D341Med (cell line): ENCODE measurements at places on chromosomes 3 and 15.
A peak's percentile ranks its signal among the peaks of the same experiment; 100 is the strongest.

DNA sequence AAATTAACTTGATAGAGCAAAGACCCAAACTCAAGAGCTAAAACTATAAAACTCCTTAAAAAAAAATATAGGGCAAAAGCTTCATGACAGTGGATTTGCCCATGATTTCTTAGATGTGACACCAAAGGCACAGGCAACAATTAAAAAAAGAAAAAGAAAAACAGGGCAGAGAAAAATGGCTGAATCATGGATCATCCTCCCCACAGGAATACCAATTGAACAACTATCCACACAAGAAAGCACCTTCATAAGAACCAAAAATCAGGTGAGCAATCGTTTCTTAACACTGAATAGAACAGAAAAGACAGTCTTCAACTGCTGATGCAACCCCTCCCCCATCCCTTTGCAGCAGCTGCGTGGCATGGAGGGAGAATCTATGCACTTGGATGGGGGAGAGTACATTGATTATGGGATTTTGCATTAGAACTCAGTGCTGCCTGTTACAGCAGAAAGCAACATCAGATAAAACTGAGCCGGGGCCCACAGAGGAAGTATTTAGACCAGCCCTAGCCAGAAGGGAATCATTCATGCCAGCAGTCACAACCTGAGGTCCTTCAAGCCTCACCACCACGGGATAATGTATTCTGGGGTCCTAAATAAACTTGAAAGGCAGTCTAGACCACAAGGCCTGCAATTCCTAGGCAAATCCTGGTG lies 15.7 kb downstream of the C3orf33 start:
- DNase-seq: no peak

DNA sequence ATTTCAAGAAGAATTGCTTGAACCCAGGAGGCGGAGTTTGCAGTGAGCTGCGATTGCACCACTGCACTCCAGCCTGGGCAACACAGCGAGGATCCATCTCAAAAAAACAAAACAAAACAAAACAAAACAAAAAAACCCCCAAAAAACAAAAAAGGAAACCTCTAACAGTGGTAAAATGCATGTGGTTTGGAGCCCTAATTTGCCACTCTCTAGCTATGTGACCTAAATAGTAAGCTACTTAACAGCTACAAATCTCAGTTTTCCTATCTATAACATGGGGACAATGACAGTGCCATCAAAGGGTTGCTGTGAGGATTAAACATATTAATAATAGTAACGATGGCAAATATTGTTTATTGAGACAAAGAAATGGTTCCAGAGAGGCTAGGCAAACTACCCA lies 119.4 kb upstream of the LMOD3 start:
- DNase-seq: no peak

GRCh38 chr3:10574101-10574620 lies 68.8 kb upstream of the ATP2B2 start:
- no peak for DNase-seq

GRCh38 chr15:51403072-51403878 lies 61.8 kb downstream of the GLDN start:
- peak; percentile 47 for DNase-seq

- peak; percentile 88 for DNase-seq
These were observed 37.7 kb upstream of the LCTL start for GRCh38 chr15:66603301-66604179.

DNA sequence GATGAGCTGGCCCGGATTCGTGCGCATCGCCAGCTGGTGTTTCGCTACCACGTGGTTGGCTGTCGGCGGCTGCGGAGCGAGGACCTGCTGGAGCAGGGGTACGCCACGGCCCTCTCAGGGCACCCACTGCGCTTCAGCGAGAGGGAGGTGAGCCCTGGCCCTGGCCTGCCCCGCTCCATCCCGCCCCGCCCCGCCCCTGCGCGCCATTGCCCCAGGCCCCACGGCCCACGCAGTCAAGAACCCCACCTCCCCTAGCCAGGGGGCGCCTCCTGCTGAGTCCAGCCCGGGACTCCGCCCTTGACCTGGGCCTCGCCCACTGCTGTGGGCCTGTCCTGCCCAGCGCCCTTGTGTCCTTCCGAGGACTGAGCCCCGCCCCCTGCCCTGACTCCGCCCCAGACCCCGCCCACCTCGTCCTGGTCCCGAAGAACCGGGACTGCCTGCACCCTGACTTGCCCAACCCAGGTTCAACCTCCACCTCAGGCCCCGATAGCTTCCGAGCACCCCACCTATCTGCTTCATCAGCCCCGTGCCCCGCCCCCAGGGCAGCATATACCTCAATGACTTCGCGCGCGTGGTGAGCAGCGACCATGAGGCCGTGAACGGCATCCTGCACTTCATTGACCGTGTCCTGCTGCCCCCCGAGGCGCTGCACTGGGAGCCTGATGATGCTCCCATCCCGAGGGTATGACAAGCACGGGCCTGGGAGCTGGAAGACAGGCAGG lies 14.8 kb downstream of the NT5DC2 start:
- DNase-seq: no peak

GRCh38 chr3:182837855-182838454 lies 44.7 kb downstream of the ATP11B start:
- DNase-seq: no peak

GRCh38 chr3:18024715-18025114 lies 282.3 kb upstream of the TBC1D5 start:
- no peak for DNase-seq

- no peak for DNase-seq
These were observed 73.5 kb downstream of the ATP10A start for GRCh38 chr15:25789616-25789999.

- peak; percentile 45 for DNase-seq
These were observed 20.2 kb upstream of the BTLA start for GRCh38 chr3:112519424-112520001.

GRCh38 chr3:129663045-129663446 lies 56.6 kb upstream of the PLXND1 start:
- no peak for DNase-seq

DNA sequence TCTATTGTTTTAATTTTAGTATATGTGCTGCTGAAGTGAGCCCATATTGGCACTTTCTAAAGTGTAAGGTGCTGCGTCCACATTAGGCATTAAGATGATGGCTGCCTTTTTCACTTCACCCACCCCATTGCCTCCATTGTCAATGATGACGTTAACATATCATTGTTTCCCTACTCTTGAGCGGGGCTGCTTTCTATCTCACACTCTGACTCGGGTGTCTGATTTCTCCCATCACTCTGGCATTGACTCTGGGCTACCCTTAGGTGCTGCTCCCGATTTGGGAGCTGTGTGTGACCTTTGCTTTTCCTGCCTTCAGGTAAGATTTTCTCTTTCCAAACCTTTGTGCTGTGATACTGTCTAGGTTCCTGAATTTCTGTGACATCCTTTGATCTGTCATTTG lies 28.8 kb downstream of the CGNL1 start:
- DNase-seq: no peak

GRCh38 chr3:190435618-190436017 lies 14.1 kb downstream of the TMEM207 start:
- no peak for DNase-seq

GRCh38 chr3:183172051-183172639 lies 9.6 kb upstream of the LAMP3 start:
- no peak for DNase-seq

DNA sequence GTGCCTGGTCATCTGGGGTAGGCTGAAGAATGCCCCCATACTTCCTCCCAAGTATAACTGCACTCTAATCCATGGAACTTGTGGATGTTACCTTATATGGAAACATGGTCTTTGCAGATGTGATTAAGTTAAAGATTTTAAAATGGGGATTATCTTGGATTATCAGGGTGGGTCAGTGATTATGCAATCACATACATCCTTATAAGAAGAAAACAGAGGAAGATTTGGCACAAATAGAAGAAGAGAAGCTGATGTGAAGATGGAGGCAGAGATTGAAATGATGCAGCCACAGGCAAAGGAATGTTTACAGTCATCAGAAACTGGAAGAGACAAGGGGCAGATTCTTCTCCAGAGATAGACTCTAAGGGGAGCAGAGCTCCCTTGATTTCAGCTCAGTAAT lies 1.8 kb upstream of the MRPS22 start:
- DNase-seq: no peak

- DNase-seq: no peak
These were observed 83.5 kb downstream of the IGF1R start for GRCh38 chr15:98731712-98732450.

DNA sequence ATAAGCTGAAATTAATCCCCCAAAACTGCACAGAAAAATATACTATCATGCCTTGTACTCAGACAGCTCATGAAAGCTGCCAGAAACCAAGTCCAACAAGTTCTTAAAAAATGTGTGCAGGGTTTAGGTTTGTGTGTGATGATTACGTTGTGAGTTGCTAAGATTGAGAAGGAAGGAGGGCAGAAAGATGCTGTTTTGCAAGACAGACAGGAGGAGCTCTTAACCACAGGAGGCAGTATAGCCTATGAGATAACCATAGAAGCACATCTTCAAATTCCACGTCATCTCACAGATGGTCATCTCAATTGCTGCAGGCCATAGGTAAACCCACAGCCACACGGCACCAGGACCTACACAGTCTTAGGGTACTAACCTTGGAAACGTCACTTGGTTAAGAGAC lies 191.9 kb downstream of the STT3B start:
- DNase-seq: no peak

DNA sequence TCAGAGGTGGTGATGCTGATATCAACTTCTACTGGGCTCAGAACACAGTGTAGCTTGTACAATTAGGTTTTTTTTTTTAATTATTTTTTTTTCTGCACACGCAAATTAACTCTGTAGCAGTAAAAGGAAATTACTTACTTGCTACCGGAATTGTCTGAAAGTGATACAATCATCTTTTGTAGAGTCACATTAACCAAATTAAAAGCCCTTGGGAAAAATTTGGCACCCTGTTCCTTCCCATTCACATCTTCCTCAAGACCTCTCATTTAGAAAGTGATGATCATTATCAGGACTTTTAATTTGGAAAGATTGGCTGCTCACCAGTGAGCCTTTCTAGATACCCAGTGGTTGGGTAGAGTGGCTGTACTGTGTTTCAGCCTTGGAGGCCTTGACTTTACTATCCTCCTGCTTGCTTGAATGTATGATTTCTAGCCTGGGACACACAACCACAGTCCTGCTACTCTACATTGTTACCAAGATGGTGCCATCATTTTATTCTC lies 158.3 kb downstream of the ECT2 start:
- no peak for DNase-seq

DNA sequence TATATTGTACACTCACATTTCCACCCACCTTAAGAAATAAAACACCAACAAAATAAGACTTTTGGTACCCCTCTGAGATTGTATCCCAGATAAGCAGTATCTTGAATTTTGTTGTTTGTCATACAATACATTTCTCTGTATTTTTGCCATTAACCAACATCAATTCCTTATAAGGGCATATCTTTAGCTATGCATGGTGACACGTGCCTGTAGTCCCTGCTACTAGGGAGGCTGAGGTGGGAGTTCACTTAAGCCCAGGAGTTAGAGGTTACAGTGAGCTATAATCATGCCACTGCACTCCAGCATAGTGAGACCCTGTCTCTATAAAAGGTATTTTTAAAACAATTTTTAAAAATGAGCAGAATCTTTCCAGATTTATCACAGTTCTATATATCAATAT lies 32.5 kb upstream of the STXBP5L start:
- DNase-seq: no peak

GRCh38 chr15:51313074-51313393 lies 25.4 kb downstream of the CYP19A1 start:
- DNase-seq: no peak

- DNase-seq: peak; percentile 52
These were observed 223.4 kb upstream of the IL12A start for GRCh38 chr3:159765030-159765859.

- no peak for DNase-seq
These were observed 40.9 kb downstream of the MCCC1 start for GRCh38 chr3:183058351-183058750.

GRCh38 chr3:106290304-106290997 lies 421.6 kb upstream of the CBLB start:
- DNase-seq: no peak

DNA sequence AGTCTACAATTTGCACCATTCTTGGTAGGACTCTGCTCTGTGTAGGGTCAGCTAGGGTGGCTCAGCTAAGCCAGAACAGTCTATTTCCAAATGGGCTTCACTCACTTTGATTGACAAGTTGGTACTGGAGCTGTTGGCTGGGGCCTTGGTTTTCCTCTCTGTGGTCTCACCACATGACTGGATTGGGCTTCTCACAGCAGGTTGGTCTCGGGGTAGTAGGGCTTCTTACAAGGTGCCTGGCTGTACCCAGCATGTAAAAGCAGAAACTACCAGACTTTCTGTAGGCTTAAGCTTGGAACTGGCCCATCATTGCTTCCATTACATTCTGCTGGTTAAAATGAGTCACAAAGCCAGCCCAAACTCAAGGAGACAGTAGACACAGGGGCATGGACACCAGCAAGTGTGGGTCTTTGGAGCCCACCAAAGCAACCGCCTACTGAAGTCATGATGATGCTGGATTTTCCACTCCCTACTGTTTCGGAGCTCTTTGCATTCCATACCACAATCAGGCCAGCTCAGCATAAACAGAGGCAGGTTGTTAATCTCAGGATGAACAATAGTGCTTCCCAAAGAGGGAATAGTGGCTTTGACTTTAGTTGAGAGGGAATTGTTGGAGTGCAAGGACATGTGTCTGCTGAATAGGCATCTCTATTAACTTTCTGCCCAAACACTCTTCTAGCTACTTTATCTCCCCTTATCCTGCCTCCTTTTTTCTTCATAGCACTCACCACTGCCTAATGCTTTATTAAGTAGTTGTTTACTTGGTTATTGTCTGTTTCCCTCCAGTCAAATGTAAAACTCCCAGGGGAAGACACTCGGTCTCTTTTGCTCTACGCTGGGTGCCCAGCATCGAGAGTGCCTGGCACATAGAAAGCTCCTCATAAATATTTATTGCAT lies 78.0 kb upstream of the RARB start:
- DNase-seq: no peak

DNA sequence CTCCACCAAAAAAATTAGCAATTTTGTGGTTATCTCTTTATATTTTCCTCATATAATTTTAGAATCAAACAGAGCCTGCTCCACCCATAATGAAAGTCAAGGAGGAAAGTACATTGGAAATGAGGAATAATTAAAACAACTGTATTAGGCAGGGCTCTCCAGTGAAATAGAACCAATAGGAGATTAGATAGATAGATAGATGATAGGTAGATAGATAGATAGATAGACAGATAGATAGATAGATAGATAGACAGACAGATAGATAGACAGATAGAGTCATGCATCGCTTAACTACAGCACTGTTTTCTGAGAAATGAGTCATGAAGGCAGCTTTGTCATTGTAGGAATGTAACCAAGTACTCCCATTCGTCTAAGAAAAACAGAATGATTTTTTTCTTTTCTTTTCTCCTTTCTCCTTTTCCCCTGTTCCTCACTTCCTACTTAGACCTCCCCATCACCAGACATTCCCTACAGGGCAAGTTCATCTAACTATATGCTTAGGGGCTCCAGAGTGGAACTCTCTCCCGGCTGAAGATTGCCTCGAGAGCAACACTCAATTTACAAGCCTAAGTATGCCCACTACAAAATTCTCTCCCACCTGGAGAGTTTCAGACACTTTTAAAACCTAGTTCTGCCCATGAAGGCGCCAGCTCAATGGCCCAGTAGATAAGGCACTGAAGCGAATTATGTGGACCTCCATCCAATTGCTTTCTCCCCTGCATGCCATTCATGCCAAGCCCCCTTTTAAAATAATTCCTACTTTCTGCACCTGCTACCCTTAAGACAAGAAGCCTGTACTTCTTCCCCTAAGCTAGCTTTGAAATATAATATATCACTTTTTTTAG lies 53.3 kb upstream of the LIPC start:
- DNase-seq: no peak

GRCh38 chr3:60384341-60384740 lies 866.9 kb downstream of the FHIT start:
- DNase-seq: no peak

- DNase-seq: no peak
These were observed 124.2 kb downstream of the SHQ1 start for GRCh38 chr3:72724070-72724469.
